Activated T-helper 1 cell treated with anti-CD3 and anti-CD28 coated beads, Interleukin-12 subunit alpha, Interleukin-12 subunit beta, Interleukin-2, Interleukin-4 antibody, amounts not matched to agents 30 ng/mL and 10 ng/mL and 1 ng/mL, durations not matched to agents 14 hours and 24 hours and 36 hours (primary cell): ENCODE measurements at places on chromosomes 1 and 21. TPM values are rescaled to one million over a fixed set of nuclear protein-coding genes. Genes with fewer than 3 reads are reported as not detected.

- H3K27me3 ChIP-seq, result no peaks in the 10 kb centered on the region
- H3K36me3 ChIP-seq, result peaks cover 24% of the 10 kb centered on the region
- DNase-seq, result peak; percentile 68
- H3K4me1 ChIP-seq, result peaks cover 19% of the 10 kb centered on the region
- H3K4me3 ChIP-seq, result peak within 1 kb of the TSS; percentile 83
These were observed at the start of gene NAXE for GRCh38 chr1:156591432-156592157. Gene NAXE (plus strand): TSS chr1:156591776. CDS start chr1:156591805, 29 bp downstream.

Gene CGN
- total RNA-seq, result 0.17 and 0.91 TPM in 2 replicates

DNA sequence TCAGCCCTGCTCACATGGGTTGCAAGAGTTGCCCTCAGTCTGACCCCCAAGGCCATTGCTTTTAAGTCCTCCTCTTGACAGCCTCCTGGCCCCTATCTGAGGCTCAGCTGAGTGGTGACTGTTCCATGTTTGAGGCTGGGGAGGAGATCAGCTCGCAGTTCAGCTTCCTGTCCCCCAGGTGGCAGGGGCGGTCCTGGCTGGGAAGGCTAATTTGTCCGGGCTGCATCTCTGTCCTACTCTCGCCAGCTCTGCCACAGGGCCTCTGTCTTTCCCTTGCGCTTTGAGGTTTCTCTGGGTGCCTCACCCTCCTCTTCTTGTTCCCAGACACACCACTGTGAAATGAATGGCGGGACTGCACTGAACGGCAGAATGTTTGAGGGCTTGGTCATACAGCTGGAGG lies 157.3 kb downstream of the KCNJ6 start:
- no peak overlapping the region for H3K27ac ChIP-seq
- no peaks in the 10 kb centered on the region for H3K4me1 ChIP-seq
- no peaks in the 10 kb centered on the region for H3K36me3 ChIP-seq

GRCh38 chr21:37837381-37837780 lies 78.9 kb downstream of the KCNJ6 start:
- no peak overlapping the region for H3K27ac ChIP-seq
- no peak overlapping the region for H3K4me3 ChIP-seq
- no peak for DNase-seq
- H3K36me3 ChIP-seq, result no peaks in the 10 kb centered on the region
- peaks cover 2% of the 10 kb centered on the region for H3K27me3 ChIP-seq
